Stimulated activated CD8-positive, alpha-beta memory T cell treated with anti-CD3 and anti-CD28 coated beads, Interleukin-15, amount 100 ng/mL, for 48 hours (primary cell): ENCODE measurements at places on chromosomes 2 and 18.

- DNase-seq = no peak
These were observed 1040.3 kb downstream of the SOCS6 start for GRCh38 chr18:71329114-71329513.

GRCh38 chr2:7203056-7203467, 285.9 kb downstream of the RNF144A start:
- peak; percentile 33 for DNase-seq

GRCh38 chr2:121398853-121399252, 113.9 kb upstream of the TFCP2L1 start:
- DNase-seq = no peak

GRCh38 chr18:5601188-5601624, 57.4 kb upstream of the EPB41L3 start:
- DNase-seq = no peak

GRCh38 chr2:54543733-54544396, 87.7 kb downstream of the SPTBN1 start:
- DNase-seq = no peak

GRCh38 chr2:31413862-31414550, 536 bp downstream of the XDH start:
- no peak for DNase-seq

- DNase-seq = no peak
These were observed 3.6 kb downstream of the ARID5A start for GRCh38 chr2:96540136-96540535.

DNA sequence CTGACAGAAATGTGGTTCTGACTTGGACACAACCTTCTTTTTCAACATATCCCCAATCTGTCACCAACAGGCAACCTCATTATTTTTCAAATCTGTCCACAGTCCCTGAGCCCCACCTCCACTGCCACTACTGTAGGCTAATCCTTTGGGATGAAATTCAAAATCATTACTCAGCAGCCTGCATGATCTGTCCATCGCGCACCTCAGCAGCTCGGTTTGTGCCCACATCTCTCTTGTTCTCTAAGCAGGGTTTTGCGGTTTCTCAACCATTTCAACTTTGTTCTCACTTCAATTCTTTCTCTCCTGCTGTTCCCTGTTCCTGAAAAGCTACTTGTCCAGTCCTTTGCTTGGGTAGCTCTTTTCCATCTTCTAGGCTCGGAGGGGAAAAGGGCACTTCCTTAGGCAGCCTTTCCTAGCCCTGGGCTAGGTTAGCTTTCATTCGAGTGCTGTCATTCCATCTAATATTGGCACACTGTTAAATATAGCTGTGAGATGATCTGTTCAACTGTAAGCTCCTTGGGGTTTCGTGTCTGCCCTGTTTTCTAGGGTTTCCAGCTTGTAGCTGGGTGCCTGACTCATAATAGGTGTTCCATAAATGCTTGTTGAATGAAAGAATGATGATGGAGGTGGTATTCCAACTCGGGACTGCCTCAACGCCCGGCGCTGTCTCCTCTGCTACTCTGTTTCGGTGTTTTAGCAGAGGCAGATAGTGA, 653 bp upstream of the ANKAR start:
- no peak for DNase-seq

- DNase-seq = no peak
These were observed 72.8 kb upstream of the TMEFF2 start for GRCh38 chr2:192267484-192267883.

- no peak for DNase-seq
These were observed 116.4 kb downstream of the CBLN2 start for GRCh38 chr18:72427721-72428120.

- no peak for DNase-seq
These were observed 83.8 kb downstream of the MAP4K4 start for GRCh38 chr2:101781326-101781725.

DNA sequence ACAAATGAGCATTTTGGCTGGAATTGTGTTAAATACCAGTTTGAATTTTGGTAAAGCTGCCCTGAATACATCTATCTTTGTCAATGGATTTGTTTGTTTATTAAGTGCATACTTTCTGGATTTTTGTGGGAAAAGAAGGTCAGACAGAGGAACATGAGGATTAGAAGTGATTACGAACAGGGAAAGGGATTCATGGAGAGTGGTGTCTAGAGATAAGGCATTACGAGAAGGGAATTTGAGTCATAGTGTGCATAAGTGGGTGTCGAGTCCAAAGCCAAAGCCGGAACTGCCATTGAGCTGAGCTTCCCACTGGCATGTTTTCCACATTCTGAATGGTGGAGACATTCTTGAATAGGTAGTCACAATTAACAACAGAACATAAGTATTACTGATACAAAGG, 68.9 kb upstream of the EFEMP1 start:
- no peak for DNase-seq

GRCh38 chr2:183027443-183027842, 10.8 kb downstream of the NCKAP1 start:
- no peak for DNase-seq

DNA sequence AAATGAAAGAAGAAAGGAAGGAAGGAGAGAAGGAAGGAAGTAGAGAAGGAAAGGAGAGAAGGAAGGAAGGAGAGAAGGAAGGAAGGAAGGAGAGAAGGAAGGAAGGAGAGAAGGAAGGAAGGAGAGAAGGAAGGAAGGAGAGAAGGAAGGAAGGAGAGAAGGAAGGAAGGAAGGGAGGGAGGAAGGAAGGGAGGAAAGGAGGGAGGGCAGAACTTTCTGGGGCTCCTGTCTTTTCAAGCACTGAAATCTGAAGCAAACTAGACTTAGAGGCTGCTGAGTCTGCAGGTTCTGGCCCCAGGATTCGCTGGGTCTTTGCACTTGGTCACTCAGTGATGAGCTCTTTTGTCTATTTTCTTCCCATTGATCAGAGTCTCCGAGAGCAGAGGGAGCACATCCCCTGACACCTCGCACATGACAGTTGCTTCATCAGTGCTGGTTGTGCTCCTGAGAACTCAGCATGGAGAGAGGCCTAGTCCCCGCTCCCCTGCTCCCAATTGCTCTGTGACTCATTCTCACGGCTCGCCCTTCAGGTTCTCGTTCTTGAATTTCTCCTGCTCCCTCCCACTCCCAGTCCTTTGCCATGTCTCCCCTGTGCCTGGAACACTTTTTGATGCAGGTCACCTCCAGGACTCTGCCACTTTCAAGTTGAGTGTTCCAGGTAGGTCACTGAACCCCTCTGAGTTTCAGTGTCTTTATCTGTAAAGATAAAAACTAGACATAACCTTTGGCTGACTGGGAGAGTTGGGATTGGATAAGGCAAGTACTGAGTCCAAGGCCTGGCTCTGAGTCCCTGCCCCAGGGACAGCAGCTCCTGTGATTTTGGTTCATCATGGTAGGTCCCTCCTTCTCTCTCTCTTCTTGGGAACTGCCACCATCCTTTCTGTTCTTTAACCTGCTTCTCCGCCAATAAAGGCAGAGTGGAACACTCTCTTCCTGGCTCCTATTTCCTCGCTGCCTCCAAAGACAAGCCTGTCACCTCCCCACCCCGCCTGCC, 55.2 kb downstream of the TNP1 start:
- no peak for DNase-seq

DNA sequence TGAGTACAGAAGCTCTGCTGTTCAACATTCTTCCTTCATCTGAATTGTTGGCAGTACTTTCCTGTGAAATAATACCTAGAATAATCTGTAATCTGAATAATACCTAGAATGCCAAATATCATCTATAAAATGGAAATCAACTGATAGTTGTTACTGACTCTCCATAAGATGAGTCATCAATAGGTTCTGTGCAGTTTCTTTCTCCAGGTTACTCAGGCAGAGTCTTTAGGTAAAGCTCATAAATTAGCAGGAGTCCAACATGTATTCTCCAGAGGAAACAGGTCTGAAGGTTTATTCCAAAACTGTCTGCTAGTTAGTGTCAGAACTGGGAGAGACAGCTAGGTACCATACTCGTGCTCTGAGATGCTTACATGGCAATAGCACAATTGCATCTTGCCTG, 282.0 kb upstream of the MAP2 start:
- no peak for DNase-seq

DNA sequence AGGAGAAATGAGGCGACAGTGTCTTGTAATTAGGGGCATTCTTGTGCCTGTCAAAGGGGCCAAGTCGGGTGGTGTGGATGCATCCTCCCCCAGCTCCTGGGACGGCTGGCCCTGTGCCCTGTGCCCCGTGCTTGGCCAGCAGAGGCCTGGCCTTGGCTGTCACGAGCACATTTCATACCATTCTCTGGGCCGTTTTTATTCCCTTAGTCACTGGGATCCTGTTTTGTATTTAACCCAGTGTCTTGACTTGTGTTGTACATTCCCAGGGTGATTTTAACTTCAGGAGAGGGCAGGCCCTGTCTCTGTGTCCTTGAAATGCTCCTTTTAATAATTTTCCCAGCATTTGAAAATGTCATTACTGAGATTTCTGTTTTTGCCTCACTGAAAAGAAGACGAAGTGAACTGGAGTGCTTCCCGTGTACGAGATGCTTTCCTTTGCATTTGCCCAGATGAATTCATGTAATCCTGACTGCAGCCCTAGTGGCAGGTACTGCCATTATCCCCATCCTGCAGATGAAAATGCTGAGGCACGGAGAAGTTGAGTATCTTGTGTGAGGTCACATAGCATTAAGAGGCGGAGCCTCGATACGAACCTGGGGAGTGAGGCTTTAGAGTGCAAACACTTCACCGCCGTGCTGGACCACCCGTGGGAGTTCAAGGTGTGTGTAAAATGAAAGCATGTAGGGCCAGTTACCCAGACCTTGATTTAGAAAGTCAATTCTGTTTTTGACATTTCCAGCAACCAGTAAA, 57.0 kb downstream of the SH3RF3 start:
- DNase-seq = no peak

DNA sequence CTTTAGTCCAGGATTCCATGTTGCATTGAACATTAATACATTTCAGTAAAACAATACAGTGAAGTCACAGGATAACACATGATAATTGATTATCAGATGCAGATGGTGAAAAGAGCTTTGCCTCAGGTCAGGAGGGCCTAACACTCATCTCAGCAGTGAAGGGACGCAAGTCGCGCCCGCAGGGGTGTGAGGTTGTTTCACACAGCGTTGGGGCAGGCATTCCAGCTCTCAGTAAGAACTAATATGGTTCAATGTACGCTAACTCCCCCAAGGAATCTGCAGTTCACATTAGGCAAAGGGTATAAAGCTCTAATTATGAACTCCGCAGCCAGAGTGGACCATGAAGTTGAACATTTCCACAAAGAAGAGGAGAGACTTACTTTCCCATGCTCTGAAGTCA, 53.1 kb upstream of the ATL2 start:
- DNase-seq = no peak

DNA sequence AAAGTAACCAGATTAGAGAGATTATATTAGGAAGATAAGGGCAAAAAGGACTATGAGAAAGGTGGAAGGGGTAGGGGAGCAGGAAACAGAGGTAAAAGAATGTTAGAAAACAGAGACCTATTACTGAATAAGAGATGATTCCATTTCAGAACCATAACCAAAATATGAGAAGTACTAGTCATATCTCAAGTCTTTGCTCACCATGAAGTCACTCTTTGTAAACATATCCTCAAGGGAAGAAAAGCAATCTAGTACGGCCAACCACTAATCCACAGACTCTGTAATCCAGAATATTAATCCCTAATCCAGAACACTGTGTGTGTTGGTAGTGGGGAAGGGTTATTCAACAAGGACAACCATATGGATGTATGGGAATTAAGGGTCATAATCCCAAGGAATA, 92.0 kb downstream of the CDCA7 start:
- DNase-seq = no peak
